A172 (cell line): ENCODE measurements at places on chromosomes 7 and 10.

DNA sequence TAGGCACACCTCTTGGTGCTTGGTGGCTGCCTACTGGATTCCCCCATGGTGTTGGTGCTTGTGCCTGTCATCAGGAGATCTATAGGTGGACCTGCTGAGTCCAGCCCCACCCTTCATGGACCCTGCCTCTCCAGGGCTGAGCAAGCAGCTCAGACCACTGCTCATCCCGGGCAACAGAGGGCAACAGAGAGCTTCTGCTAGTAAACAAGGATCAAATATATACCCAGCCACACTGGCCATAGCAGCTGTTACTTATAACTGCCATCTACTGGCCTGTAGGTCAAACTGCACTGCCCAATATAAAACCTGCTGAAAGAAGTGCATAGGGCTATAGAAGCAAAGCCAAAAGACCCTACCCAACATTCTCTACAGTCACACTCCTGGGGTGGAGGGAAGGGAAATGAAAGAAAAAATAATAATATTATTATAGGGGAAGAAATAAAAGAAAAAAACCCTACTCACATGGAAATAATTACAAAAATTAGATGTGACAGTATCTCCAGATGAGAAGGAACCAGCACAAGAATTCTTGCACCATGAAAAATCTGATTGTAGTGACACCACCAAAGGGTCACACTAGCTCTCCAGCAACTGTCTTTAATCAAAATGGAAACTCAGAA, 54.9 kb upstream of the ZNF800 start:
- peak; percentile 61 for DNase-seq

DNA sequence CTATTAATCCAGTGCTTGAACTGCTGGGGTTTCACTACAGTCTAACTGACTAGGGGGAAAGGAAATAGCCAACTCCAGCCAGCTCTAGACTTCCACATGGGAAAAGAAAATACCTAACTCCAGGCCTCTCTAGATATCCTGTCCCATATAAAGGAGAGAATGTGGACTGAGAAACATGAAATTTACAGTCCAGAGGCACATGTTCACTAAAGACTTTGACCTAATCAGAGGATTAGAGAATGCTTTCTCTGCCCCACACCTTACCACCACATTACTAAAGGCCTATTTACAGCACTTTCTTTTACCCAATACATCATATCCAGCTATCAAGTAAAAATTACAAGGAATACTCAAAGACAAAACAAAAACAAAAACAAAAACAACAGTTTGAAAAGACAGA, 164.2 kb downstream of the PCLO start:
- DNase-seq: no peak

GRCh38 chr7:100380196-100380595, 6.9 kb downstream of the PILRA start:
- no peak for DNase-seq

DNA sequence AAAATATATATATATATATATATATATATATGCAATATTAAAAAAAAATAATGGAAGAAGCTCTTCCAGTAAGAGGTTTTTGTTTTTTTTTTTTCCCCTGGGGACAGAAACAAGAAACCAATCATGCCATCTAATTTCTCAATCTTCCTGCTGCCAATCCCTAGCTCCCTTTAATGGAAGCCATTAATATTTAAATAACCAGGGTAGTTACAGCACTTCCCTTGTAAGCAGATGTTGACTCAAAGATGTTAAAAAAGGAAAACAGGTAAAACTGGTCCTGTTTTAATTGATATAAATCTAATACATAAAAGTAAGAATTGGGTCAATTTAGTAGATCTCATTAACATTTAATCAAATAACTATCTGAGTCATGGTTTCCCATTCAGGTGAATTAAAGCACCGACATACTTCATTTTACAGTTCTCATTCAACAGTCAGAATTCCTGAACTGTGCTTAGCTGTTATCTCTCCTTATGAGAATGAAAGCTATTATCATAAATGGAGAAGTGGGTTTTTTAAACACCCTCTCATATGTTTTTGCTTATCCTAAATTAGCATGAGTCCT, 22.6 kb downstream of the CPVL start:
- DNase-seq: no peak

DNA sequence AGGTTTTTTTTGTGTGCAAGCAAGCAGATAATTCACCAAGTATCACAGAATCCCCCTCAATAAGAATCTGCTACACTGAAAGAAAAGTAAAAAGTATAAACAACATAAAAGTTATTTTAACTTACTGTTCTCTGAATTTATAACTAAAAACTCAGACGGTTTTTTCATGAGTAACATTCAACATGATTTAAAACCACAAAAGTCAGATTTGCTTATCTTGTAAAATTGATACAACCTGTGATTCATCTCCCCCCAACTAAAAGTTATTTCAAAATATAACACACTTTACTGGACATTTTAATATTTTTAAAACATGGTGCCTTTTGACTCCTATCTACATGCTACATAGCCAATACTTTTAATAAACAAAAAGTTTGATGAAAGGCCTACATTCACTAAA, 32.8 kb downstream of the TSPAN12 start:
- no peak for DNase-seq

DNA sequence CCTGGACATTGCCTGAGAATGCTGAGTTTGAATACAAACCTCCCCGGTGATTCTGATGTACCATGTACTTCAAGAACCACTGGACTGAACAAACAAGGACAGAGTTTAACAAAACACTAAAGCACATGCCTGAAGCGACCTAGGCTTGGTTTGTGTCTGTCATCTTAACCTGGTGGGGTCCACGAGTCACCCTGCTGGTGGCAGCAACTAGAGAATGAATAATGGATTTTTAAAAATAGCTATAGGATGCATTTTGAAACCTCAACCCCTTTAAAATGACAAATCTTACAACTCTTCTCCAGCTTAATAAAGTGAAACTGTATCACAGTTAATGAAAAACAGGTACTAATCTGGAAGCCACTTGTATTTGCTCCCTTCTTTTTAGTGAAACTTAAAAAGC, 25.2 kb downstream of the CDHR3 start:
- DNase-seq: no peak

- no peak for DNase-seq
These were observed 12.2 kb upstream of the CLCN1 start for GRCh38 chr7:143303733-143304132.

- peak; percentile 57 for DNase-seq
These were observed 10.1 kb downstream of the AVPI1 start for GRCh38 chr10:97676770-97677581.
